Endothelial cell (in vitro differentiated cells): ENCODE measurements at places on chromosomes 4 and X.
A peak's percentile ranks its signal among the peaks of the same experiment; 100 is the strongest.

GRCh38 chrX:65750674-65751469 is 83.4 kb downstream of the MSN start:
- DNase-seq = no peak

GRCh38 chr4:85724791-85725563 is 250.0 kb downstream of the ARHGAP24 start:
- DNase-seq = no peak

DNA sequence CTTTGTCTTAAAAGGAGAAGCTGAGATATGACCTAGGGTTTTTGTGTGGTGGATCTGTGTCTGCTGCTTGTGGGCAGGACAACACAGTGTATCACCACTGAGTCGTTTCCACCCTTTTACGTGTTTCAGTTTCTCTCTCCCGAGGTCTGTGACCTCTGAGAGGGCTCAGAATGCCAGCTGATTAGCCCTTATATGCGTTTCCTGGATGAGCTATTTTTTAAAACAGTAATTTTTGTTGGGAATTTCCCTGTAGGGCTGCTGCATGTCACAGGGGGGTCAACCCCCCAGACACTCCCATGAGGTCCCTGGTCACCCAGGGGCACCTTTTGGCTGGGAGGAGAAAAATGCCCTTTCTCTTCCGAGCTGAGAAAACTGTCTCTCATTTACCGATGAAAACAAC is 170.4 kb upstream of the CASK start:
- no peak for DNase-seq

GRCh38 chr4:175784986-175785525 is 27.0 kb downstream of the GPM6A start:
- DNase-seq = no peak

DNA sequence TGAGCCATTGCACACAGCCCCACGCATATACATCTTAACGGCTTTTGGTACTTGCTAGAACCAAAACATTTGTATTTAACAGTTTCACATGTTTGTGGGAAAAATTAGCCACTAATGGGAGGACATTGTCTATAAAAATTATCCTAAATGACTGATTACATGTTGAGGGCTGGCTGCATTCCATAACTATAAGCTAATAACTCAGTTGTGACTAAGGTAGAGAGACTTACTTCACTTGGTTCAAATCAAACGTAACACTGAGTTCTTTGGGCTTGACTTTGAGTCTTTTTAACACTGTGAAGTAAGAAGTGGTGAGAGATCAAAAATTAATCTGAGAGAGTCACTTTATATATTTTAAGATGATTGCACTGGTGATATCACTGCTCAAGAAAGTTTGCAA is 47.9 kb upstream of the PGRMC2 start:
- DNase-seq = no peak

- no peak for DNase-seq
Measured at GRCh38 chr4:32745351-32745750, 2025.2 kb downstream of the PCDH7 start.

DNA sequence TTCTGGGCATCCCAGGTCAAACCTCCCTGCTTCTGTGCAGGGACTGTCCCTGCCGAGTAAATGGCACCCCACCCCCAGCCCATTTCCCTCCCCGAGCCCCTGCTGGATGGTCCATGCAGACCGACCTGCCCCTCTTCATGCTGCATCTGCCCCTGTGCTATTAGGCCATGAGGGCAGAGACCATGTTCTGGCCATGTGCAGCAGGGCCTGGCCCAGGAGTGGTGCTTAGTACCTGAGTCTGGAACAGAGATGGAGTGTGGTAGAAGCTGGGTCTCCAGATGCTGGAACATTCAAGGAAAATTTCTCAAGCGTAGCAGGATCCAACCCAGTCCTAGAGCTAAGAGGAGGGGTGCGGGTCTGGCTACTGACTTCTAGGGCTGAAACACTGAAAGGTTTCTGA is 15.3 kb upstream of the UBA1 start:
- DNase-seq = no peak

DNA sequence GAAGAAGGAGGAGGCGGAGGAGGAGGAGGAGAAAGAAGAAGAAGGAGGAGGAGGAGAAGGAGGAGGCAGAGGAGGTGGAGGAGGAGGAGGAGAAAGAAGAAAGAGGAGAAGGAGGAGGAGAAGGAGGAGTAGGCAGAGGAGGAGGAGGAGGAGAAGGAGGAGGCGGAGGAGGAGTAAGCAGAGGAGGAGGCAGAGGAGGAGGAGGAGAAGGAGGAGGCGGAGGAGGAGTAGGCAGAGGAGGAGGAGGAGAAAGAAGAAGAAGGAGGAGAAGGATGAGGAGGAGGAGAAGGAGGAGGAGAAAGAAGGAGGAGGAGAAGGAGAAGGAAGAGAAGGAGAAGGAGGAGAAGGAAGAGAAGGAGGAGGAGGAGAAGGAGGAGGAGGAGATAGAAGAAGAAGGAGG is 19.9 kb downstream of the MRFAP1 start:
- no peak for DNase-seq

DNA sequence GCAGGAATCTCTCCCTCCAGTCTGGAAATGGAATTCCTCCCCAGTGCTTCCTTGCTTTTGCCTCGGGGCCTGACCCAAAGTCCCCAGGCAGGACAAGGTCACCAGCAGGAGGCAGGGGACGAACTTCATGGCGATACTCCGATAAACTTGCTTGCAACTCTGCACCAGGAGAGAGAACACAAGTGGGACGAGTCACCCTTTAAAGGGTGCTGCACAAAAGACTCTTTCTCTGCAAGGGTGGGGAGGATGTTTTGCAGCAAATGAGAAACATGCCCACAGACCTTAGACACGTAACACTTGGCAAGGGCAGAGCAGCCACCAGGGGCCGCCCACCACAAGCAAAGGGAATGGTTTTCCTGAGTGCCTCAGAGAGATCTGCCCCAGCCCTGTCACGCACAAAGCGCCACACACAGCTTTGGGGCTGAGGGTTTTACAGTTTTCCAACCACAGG is at the start of gene FGFBP2:
Gene FGFBP2, minus strand, starts transcription at position 175 of the 451 bp plus-strand sequence. Its CDS starts 46 bp downstream, at position 129.
- peak; percentile 64 for DNase-seq

DNA sequence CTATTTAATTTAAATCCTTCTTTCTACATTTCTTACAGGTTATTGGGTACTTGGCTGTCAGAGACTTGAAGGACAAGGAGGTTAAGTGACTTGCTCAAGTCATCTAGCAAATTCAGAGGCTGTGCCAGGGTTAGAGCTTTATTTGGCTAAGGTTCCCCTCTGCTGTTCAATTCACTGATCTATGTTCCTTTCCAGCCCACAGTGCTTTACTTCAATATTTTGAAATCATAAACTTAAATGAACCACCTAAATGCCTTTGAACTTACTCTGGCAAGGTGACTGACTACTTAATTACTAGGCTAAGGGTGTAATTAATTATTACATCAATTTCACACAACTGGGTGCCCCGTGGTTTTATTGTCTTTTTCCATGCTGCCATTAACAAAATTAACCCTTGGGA is 288.7 kb downstream of the CAMK2D start:
- DNase-seq = no peak

DNA sequence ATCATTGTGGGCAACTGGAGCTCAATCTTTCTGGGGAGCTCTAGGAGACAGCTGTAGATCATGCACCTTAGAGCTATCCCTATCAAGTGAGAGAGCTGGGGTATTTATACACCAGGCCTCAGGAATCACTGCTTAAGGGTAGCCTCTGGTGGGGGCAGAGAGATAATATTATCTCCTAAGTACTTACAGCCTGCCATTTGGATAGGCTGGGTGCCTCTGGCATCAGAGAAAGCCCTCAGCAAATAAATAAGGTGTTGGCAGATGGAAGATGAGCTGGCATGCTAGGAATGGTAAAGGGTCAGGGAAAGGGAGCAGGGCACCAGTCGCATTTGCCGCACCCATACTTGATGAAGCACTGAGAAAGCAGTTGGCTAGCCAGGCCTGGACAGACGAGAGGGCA is 75.9 kb downstream of the HCCS start:
- DNase-seq = no peak
